ENCODE measurements at places on chromosomes 16 and 17.

DNA sequence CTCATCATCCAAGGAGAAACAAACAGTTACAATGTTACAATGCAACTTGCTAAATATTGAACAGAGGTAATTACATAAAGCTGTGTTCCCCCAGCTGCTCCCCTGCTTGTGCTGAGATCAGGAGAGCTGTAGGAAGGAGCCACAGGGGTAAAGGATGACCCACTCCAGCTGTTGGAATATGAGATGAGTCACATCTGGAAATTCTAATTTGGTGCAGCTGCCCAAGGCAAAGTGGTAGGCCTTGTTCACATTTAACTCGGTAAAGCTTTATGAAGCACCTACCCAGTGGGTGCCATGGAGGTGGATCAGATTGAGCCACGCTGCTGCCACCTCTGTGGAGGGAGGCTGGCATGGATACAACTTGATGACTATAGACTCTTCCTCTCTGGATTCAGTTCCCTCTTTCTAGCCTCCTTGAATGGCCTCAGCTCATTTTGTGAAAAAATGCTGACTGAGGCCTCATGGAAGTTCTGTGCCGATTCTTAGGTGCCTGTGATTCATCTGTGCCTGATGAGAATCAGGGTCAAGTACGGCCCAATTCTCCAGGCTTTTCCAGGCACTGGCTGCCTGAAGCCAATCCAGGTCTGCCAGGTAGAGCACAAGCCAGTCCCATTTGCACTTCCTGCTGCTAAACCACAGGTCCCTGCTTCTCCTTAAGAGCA is 7.4 kb downstream of the ZNF689 start:
- DNase-seq: no peak

DNA sequence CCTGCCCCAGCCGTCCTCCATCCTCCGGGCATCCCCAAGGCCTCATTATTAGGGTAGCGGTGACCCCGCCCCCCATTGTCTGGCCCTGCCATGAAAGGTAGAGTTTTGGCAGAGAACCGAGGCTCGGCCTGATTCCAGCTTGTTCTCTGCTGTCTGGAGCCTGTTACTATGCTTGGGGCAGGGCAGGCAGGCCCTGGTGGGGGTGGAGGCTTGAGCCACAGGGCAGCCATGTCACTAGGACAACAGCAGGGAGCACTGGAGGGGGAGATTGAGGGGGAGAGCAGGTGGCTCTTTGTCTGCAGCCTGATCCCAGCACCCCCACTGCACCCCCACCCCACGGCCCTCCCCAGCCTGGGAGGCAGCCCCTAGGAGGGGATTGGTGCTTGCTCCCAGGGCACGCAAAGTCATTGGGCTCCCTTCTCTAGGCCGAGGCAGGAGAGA is 15.4 kb downstream of the RHBDL3 start:
- no peak for DNase-seq

- DNase-seq: no peak
These were observed 13.4 kb upstream of the GNG13 start for GRCh38 chr16:813916-814412.

DNA sequence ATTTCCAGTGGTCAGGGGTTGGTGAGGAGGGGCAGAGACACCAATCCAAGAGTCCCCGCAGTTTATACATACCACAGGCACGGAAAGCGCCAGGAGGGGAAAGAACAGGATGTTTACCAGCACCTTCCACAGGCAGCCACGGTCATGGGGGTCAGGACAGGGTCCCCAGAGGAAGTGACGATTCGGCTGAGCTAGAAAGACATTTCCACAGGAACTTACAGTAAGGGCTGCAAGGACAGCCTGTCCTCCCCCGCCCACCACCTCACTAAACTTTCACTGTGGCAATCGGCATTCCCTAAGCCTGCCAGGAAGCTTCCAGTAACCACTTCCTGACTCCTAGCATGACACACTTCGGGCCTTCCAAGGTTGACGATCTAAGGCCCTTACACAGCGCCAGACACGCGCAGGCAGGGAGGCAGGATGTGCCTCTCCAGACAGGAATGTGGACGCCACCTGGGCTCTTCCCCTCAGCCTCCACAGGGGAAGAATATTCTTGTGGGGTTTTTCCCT is 1.2 kb upstream of the MT2A start:
- no peak for DNase-seq

Measured in SK-N-MC (cell line).